Bone marrow (tissue), 2 donors: ENCODE measurements at places on chromosomes 13 and 19.

- no peak for DNase-seq
Observed at GRCh38 chr13:65582160-65582559, 1648.0 kb downstream of the PCDH9 start.

DNA sequence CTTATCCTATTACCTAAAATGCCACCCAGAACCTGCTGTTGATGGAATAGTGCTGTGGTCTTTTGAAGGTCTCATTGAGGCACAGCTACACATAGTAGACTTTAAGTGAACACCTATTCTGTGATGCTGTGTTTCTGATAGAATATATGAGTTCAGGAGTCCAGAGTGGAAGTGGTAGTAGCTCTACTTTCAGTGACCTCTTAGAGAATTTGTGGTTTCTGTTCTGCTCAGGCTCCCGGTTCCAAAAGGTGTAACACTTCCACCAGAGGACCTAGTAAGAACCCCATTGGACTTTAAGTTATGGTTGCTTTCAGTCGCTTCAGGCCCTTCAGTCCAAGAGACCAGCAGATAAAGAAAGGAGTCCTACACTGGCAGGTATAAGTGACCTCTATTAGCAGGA is 11.4 kb upstream of the MYCBP2 start:
- DNase-seq: no peak

DNA sequence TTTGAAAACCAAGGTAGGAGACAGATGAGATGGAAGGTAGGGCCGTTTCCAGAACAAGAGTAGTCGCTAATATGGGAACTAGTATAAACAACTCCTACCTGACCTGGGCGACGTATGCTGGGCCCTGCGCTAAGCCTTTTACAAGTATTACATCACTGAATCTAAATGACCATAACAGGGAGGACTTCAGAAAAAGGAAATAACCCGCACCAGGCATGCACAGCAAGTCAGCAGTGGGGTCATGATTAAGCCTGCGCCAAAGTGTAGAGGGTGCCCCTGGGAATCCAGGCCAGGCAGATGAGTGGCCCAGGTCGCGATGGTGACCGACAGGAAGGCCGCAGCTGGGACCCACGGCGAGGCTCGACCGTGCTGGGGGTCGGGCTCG is 613 bp downstream of the ATP13A1 start:
- no peak for DNase-seq

DNA sequence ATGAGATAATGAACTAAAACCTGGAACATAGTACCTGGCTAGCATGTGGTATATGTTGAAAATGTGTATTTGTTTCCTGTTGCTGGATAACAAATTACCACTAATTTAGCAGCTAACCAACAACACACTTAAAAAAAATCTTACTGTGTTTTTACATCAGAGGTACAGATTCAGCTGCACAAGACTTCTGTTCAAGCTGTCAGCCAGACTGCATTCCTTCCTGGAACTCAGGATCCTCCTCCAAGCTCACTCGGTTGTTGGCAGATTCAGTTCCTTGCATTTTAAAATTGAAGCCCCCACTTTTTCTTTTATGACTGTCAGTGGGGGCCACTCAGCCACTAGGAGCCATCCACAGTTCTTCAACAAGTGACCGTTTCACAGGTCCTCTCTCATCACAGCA is 246.9 kb upstream of the DACH1 start:
- DNase-seq: no peak

DNA sequence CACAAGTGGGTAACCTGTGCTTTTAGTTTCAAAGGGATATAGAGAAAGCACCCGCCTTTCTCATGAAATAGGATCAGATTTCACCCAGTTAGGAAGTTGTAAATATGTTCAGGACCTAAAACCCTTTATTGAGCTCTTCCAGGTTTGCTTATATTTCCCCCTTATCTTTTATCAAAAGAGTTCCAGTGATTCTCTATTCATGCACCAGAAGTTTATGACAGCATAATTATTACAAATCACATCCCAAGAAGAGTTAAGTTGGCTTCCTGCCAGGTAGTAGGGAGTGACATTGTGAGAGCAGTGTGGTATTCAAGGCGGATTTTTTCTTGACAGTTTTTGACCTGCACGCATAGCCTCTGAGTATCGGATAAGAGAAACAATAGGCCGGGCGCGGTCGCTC is 190.3 kb downstream of the STK24 start:
- no peak for DNase-seq

DNA sequence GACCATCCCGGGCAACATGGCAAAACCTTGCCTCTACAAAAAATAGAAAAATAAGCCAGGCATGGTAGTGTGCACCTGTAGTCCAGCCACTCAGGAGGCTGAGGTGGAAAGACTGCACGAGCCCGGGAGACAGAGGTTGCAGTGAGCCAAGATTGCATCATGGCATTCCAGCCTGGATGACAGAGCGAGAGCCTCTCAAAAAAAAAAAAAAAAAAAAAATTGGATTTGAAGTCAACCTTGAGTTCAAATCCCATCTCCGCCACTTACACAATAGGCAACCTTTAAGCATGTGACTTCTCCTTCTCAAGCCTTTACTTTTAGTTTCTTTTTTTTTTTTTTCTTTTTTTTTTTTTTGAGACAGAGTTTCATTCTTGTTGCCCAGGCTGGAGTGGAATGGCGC is 12.0 kb downstream of the KASH5 start:
- DNase-seq: no peak

DNA sequence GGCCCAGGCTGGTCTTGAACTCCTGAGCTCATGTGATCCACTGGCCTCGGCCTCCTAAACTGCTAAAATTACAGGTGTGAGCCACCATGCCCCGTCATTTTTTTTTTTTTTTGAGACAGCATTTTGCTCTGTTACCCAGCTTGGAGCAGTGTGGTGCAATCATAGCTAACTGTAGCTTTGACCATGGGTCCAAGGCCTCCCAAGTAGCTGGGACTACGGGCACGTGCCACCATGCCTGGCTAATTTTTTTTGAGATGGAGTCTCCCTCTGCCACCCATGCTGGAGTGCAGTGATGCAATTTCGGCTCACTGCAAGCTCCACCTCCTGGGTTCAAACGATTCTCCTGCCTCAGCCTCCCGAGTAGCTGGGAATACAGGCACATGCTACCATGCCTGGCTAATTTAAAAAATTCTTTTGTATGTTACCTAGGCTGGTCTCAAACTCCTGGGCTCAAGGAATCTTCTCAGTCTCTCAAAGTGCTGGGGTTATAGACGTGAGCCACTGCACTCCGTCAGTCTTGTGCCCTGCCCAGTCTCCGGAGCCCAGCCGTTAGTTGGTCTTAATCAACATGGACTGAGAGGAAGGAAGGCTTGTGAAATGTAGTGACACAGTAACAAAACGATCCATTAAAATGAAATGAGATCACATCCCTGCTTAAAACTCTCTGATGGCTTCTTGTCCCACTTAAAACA is 1.4 kb upstream of the LRG1 start:
- DNase-seq: peak; percentile 14

GRCh38 chr19:50427997-50428425 is 4.7 kb upstream of the MYBPC2 start:
- peak; percentile 58 for DNase-seq

DNA sequence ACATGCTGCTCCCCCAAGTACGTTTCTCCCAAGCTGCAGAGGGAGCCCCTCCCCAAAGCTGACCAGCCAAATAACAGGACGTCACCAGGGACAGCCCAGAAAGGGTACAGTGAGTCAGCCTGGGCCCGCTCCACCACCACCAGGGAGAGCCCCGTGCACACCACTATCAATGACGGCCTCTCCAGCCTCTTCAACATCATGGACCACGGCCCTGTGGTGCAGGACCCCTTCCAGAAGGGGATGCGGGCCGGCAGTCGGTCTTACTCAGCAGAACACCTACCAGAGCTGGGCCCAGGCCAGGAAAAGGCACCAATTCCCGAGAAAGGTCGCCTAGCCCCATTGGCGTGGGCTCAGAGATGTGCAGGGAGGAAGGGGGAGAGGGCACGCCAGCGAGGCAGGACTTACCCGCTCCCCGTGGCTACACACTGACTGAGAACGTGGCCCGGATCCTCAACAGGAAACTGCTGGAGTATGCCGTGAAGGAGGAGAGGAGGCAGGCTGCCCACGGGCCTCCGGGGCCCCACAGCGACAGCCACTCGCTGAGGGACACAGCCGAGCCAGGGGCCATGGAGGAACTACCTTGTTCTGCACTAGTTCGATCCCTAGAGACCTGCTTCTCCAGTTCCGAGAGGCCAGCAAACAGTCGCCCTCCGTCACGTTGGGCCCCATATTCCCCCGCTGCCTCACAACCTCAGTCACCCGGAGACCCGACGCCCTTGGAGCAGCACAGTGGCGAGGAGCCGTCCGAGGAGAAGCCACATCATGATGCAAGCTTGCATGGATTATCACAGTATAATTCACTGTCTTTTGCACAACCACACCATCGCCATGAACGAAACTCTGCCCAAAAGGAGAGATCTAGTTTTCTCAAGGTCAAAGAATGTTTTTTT is 815.9 kb upstream of the KLHL1 start:
- DNase-seq: no peak

GRCh38 chr19:10654610-10655456 is 687 bp downstream of the ILF3 start:
- no peak for DNase-seq

DNA sequence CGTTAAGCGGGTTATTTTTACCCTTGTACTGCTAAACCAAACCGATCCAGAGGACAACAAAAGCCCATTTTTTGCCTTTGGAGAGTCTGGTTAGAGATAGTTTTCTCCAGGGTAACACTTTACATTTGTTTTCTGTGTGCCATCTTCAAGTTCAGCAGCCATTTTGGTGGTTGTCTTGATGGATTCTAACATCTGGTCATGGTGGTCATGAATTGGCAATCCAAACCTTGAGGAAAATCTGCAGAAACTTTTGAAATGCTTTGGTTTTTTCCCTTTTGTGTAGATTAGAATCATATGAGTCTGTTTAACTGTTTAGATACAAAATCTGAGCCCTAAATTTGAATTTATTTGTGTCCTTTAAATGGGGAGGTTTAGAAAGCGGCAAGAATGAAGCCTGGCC is 16.6 kb downstream of the HNRNPM start:
- no peak for DNase-seq

DNA sequence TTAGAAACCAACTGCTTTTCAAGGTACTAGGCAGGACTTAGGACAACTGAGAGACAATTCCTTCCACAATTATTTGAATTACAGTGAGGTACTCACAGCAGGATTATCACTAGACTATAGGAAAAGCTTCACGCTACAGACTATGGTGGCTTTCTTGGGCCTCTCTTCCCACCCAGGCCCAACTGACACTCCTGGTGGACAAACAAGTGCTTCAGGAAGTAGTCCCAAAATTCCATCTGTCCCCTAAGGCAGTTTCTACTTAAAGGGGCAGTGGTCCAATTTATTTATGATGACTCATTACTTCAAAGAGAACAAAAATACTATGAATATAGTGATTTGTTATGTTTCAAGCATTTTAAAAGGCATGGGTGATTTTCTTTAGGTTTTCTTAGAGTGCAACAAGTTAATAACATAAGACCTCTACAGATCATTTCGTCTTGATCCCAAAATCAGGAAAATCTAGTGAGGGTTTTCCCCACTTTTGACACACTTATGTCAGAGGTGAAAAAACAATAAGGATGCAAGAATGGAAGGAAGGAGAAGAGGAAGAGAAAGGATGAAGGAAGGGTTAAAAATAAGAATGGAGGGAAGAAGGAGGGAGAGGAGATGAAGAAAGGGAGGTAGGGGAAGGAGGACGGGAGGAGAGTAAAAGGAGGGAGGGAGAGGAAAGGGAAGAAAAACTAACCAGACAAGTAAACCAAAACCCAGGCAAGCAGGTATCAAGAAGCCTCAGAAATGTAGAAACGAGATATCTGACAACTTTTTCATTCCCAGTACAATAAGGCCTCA is 100.7 kb downstream of the SERP2 start:
- no peak for DNase-seq

- no peak for DNase-seq
Observed at GRCh38 chr19:3792114-3792513, 5.9 kb upstream of the MATK start.

DNA sequence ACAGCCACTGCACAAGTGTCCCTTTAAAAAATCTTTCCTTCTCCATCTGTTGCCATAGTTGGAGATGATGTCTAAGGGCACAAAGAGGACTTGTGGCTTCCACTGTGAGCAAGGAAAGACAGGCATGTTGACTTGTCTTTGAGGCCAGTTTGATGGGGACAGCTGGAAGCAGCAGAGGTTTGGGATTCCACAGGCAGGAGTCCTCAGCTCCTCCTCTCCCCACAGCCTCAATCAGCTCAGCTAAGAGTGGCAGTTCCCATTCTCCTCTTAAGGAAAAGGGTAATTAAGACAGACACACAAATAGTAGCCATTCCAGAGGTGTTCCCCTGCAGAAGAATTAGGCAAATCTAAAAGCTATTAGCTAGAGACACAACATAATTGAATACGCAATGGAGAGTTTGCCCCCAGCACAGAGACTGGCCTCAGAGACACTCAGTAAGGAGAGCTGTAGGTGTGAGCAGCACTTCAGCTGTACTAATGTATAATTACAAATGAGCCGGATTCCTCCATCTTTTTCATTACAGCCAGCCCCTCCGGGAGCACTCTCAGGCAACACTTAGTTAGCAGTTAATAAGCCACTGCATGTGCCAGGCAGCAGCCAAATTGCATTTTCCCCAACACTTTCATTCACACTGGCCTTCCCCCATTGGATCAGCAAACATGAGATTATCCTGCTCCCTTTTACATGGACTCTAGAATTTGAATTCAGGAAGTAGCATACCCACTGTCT is 434.0 kb downstream of the FOXO1 start:
- no peak for DNase-seq

DNA sequence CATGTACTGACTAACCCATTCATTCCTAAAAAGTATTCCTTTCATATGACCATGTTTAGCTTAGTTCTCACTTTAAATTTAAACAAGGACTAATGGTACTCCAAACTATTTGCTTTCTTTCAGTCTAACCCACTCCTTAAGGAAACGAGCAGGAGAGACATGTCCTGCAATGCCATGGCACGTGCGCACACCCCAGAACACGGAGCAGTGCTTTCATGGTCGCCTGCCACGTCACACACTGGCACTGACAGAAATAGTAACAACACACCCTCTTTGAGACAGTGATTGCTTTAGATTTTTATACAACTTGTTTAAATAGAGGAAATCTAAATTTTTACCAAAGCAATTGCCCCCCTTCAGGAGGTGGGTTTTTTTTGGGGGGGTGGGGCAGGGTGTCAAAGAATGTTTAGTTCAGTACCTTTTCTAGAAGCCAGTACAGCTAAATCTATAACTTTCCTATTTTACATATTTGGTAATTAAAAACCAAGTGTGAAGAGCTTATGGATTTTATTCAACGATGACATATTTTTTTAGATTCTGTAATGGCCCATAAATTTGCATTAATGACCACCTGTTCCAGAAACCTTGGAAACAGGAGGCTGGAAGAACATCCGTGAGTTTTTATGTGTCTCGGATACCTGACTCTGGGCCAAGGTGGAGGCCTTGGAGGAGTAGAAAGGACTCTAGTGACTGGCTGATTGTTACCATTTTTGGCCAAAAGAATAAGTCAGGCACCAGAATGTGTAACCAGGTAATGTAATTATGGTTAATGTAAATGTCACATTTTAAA is 247.1 kb downstream of the DCT start:
- no peak for DNase-seq

DNA sequence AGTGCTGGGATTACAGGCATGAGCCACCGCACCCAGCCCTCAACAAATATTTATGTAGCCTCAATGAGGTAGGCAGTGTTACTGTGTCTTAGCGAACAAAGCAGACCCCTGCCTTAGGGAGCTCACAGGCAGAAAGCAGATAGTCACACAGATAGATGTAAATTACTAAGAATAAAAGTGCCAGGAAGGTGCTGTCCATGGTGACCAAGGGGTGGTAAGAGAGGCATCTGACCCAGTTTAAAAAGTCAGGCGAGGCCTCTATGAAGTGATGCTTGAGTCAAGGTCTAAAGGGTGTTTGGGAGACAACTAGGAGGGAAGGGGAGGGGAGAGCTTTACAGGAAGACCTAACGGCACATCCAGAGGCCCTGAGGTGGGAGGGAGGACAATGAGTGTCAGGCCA is 12.4 kb upstream of the CACNG7 start:
- DNase-seq: no peak
